ENCODE measurements at places on chromosomes 6 and 20.

- DNase-seq, result no peak
Observed at GRCh38 chr6:24069526-24069925, 56.5 kb upstream of the NRSN1 start.

DNA sequence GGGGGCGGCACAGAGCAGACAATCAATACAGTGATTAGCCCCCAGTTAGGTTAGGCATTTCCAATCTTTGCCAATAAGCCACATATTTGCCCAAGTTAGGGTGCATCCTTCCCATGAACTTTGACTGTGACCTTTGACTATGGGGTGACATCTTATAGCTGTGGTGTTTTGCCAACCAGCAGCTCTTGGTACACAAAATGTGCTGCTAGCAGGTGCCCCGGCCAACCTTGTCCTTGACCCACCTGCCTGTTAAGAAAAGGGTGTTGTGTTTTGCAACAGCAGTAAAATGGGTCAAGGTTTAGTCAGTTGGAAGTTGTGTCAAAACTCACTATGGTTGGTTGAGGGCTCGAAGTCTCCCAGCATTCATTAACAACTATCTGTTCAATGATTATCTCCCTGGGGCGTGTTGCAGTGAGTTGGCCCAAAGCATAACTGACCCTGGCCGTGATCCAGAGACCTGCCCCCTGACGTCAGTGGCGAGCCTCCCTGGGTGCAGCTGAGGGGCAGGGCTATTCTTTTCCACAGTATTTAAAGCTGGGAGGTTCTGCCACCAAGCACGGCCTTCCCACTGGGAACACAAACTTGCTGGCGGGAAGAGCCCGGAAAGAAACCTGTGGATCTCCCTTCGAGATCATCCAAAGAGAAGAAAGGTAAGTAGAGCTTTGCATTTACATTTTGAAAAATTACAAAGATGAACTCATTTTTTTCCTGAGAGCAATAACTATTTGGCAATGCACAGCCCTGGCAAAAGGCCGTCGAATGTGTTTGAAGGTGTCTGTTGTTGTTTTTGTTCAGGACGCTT, at the start of gene PCK1:
PCK1 (plus strand) TSS at position 557 of the 802 bp plus-strand sequence. CDS start 302 bp downstream, outside the sequence.
- DNase-seq, result no peak

DNA sequence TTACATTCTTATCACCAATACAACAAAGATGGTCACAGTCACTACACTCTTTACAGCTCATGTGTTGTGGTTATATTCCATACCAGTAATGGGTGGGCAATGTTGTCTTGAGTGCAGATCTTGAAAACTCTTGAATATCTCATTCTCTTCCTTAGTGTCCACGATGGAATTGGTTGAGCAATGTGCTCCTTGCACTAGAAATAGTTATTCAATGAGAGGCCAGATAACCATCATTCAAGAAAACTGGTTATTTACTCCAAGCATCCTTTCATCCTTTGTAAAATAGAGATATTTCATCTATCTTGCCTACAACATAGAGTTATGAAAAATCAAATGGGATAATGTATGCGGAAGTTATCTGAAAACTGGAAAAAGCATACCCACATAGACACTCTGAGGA, 215.9 kb downstream of the ARHGAP18 start:
- DNase-seq, result no peak

- no peak for DNase-seq
Observed at GRCh38 chr20:50679753-50680104, 11.6 kb downstream of the RIPOR3 start.

DNA sequence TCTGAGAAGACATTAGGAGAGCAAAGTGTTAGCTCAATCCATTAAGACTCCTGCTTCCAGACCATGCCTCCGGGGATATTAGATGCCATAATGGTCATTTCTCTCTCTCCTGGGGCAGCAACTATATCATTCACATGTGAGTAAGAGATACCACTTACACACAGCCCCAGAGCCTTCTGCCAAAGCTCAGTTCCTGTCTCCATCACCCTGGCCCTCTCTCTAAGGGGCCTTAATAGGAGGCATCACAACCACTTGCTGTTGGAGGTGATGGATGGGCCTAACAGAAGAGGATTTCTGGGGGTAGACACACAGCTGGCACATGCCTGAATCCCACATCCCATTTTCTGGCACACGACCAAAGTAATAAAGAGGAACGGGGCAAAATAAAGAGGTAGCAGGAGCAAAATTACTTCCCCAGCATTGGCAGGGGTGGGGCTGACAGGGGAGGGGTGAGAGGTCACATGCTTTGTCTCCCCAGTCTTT, 34.0 kb upstream of the VSTM2L start:
- no peak for DNase-seq

GRCh38 chr20:24987244-24987643, 5.3 kb downstream of the APMAP start:
- no peak for DNase-seq

- no peak for DNase-seq
Observed at GRCh38 chr6:118530942-118531341, 17.2 kb upstream of the PLN start.

DNA sequence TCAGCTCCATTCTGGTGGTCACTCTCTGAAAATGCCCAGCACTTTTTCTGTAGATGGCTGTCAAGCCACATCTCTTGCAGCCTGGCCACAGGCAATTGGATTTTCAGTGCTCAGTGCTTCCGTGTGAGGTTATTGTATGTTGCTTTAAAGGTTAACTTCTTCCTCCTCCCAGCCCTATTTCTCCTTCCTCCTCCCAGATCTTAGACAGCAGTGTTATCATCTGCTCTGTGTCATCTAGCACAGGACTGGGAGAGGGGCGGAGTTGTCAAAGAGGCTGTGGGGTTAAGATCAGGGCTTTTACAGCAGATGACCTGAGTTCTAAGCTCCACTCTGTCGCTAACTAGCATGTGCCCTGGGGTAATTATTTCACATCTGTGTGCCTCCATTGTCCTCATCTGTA, 129.0 kb downstream of the PHACTR3 start:
- no peak for DNase-seq

DNA sequence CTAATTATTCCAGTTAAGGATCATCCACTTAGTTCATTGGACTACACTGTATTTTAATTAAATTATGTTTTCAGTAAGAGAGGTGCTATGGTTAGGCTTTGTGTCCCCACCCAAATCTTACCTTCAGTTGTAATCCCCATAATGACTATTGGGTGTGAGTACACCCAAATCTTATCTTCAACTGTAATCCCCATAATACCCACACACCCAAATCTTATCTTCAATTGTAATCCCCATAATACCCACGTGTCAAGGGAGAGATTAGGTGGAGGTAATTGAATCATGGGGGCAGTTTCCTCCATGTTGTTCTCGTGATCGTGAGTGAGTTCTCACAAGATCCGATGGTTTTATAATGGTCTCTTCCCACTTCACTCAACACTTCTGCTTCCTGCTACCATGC, 208.0 kb upstream of the PHACTR1 start:
- no peak for DNase-seq

DNA sequence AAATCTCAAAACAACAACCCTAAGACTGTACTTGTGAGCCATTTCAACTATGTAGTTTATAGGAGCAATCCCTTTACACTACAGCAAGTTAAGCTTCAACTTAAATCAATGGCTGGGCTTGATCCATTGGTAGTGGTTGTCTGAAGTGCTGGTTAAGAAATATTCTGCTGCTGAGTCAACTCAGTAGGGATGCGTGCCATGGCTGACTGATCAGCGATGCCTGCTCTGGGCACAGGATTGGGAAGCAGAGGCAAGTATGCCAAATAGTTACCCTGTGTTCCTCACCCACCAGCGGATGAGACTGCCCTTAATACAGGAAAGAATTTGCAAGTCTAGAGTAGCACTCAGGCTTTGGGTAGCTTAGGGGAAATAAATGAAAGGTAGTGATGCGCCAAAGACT, 41.5 kb downstream of the GCM1 start:
- DNase-seq, result no peak

- no peak for DNase-seq
Observed at GRCh38 chr6:143726015-143726647, 48.4 kb downstream of the PHACTR2 start.

GRCh38 chr6:4130357-4130987, 4.9 kb downstream of the ECI2 start:
- DNase-seq, result no peak

DNA sequence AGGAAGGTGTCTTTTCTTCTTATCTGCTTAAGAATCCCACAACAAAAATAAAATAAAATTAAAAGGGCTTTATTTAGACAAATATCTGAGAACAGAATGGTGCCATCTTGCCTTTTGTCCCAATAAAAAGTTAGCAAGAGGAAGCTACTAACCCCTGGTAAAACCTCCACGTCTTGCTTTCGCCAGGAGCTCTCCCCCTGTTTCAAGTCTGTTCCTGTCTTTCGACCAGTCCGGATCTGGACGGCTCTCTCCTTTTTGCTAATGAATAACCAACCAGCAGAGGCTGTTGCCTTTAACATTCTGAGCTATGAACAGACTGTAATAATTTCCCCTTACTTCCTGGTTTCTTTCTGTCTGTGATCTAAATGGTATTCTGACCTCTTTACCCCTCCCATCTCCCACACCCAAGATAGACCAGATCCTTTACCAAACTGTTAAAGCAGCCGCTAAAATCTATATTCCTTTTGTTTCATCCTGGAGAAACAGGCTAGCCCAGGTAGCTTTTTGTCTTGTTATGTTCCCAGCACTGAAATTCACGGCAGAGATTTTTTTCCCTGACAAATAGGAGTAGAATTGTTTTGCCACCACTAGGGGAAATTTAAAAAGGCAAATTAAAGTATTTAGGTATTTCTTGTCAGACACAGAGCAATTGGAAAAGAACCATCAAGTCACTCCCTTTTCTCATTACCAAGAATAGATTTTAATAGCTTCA, at the start of gene FRK:
FRK (minus strand) TSS at position 320 of the 712 bp plus-strand sequence. CDS start 580 bp downstream, outside the sequence.
- DNase-seq, result no peak

DNA sequence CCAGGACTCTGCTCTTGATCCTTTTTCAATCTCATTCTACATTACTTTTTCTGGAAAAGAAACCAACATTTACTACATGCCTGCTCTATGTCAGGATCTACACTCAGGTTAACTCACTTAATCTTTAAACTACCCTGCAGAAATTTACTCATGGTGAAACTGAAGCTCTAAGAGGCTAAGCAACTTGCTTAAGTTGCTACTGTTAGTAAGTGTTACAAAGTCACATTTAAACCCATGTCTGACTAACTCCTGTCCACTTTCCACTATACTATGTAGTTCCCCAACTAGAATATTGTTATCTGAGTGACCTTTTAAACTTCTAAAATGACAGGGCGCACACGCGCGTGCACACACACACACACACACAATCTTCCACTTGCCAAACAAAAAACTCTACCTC, 5.0 kb downstream of the CEP162 start:
- DNase-seq, result no peak

- no peak for DNase-seq
Observed at GRCh38 chr20:4962241-4962855, 39.0 kb downstream of the SLC23A2 start.

GRCh38 chr6:100269189-100269588, 195.5 kb downstream of the SIM1 start:
- DNase-seq, result no peak

DNA sequence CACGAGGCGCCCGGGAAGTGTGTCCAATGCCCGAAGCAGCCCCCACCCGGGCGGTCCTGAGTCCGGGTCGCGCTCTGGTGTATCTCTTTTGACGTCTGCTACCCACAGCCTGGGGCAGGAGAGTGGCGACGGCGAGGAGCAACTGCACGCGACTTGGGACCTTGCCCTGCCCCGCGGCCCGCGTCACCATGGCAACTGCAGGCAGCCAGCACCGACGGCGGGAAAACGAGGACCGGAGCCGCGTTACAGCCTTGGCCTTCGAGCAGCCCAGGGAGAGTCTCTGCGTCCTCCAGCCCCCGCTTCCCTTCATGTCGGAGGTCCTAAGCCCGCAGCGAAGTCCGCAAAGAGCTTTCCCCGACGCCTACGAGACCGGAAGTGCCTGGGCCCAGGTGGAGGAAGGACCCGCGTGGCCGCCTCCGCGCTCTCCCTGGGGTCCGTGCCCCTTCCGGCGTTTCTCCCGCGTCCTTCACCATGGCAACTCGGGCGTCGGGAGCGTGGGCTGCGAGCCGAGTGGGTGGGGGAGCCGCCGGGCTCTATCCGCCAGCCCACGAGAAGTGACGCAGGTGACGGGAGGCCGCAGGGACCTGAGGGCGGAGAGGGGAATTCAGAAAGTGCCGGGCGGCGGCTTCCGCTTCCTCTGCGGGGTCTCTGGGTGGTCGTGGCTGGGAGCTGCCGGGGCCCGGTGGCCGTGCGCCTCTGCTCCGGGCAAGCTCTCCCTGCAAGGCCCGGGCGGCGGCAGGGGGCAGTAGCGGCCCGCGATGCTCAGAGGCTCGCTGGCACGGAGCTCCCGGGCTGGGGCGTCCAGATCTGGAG, 88.6 kb upstream of the TGM3 start:
- DNase-seq, result peak; percentile 29

DNA sequence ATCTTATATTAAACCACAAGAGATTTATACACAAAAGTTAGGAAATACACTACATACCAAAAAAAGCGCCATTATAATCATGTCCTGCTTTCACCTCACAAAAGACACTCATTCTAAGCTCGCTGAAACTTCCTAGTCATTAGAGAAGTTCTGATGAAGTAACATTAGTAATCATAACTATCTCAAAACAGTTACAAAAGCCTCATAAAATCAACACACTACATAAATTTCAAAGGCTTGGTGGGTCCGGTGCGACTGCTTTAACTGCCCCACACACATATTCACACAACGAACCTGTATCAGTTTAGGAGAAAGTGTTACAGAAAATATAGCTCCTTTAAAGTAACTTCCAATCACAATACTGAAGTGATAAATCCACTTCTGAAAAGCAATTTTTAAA, 1.9 kb downstream of the PHIP start:
- no peak for DNase-seq

GRCh38 chr6:7784706-7785105, 58.8 kb downstream of the BMP6 start:
- DNase-seq, result no peak

DNA sequence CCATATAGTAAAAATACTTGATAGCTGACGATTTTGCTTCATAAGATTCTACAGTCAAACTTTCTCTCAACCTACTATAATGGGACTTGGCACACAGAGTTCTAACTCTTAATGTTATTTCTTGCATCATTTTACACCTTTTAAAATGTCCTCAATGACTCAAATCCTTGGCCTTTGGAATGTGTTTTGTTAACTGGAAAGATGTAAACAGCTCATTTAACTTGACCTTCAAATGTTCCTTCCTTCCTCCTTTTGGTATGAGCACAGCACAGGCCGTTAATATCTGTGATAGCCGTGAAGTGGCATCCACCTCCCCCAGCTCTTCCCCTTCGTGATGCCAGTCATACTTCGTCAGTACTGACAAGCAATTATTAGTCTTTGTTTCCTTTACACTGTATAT, 972.0 kb upstream of the CITED2 start:
- no peak for DNase-seq

DNA sequence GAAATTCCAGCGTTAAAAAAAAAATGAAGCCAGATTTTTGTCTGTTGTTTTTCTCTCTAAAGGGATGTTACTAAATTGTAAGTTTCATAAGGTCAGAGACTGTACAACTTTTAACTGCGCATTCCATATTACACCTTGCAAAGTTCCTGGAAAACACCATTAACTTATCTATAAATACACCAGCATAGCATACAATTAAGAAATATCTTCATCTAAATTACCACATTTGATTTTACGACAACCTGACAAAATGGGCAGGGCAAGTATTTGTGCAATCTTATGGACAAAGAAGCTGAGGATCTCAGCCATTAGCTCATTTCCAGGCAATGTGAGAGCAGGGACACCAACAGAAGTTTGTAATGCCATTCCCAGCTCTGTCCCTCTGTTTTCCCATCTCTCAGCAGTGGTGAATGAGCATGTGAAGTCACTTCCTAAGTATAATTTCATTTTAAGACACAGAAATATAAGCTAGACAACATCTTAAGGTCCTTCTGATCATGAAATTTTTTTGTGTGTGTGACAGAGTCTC, 12.9 kb upstream of the GCM1 start:
- DNase-seq, result no peak

GRCh38 chr20:4972506-4973251, 28.6 kb downstream of the SLC23A2 start:
- DNase-seq, result no peak

Measured in activated naive CD4-positive, alpha-beta T cell (primary cell).